ENCODE measurements at places on chromosomes 11 and 22. TPM values are rescaled to one million over a fixed set of nuclear protein-coding genes. Genes with fewer than 3 reads are reported as not detected.

DNA sequence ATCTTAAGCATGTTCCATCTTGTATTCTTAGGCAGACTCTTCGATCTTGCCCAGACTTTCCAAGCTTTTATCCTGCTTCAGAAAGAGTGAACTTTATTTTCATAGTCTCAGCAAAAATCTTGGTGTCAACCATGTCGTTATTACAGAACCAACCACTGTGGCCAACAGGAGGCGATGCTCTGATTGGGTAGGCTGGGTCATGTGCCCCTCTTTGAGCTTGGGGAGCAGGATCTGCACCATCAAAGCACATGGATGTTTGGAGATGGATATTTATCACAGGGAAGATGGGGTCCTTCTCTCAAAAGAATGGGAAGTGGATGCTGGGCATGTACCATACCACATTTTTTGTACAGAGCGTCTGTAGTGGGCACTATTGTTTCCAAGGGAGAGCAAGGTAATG, 197.4 kb downstream of the MYO18B start:
- H3K27ac ChIP-seq, result no peak overlapping the region
- H3K36me3 ChIP-seq, result no peaks in the 10 kb centered on the region
- H3K4me1 ChIP-seq, result no peaks in the 10 kb centered on the region
- no peak overlapping the region for H3K4me3 ChIP-seq
- no peak for DNase-seq

DNA sequence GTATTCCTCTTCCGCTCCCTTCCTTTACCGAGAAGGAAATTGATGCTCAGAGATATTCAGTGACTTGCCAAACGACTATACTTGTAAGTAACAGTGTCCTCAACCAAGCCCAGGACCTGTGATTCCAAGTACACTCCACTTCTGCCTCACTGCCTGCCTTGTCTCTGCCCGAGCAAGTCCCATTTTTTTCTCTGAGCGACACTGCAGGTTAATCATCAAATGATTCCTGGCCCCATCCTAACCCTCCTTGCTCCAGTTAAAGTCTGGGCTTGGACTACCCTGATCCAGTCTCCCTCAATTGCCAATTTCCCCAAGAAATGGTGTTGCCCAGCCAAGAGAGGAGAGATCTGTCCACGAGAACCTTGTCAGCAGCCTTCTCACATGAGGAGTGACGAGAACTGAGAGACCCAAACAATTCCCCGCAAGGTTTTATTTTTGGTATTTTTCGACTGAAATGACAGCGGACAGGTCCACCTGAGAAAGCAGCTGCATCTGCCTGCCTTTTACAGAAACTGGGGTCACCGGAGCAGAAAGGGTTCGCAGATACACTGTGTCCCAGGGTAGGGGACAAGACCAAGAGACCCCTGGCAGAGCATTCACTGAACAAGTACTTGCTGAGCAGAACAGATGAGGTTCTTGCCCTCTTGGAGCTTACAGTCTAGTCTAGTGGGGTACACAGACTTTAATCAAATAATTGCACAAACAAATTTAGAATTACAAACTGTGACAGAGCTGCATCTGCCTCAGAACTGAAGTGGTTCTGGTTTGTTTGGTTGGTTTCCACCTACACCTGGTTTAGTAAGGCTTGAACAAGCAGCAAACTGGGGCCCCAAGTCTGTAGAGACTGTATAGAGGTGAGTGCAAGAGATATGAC, 11.4 kb downstream of the POU2AF1 start:
- peaks cover 6% of the 10 kb centered on the region for H3K4me1 ChIP-seq
- no peak overlapping the region for H3K4me3 ChIP-seq
- no peaks in the 10 kb centered on the region for H3K27me3 ChIP-seq
- no peaks in the 10 kb centered on the region for H3K36me3 ChIP-seq
- no peak overlapping the region for H3K27ac ChIP-seq

The GUCY1A2 gene
- total RNA-seq, result 9.1 TPM

The C11orf52 gene
- 5.9 TPM for total RNA-seq

DNA sequence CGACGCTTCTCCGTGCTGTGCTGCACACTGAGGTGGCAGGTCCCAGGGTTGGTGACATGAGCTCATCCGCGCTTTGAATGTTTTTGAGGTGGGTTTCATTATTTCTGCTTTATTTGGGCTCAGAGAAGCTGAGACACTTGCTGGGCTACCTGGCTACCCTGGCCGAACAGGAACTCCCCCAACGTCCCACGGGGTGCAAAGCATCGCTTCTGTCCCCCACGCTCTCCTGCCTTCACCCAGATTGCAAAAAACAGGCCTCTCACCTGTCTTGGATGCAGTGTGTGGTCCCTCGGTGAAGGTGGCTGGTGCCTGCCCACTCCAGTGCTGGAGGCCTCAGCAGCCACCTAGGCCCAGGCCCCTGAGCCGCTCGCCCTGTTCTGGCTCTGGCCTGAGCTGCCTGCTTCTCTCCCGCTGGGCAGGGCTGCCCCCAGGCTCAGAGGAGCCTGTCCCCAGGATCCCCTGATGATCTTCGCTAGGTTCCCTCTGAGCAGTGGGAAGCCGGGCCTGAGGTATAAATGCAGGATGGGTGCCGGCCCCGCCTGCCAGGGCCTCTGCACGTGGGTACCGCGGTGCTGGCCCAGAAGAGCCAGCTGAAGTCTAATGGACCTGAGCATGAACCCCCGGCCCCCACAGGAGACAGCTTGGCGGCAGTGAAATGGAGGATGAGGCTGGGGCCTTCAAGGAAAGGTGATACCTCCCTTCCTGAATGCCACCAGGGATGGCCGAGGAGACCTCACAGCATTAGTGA, 15.8 kb upstream of the MRGPRD start:
- no peak for DNase-seq
- H3K4me3 ChIP-seq, result no peak overlapping the region
- no peaks in the 10 kb centered on the region for H3K36me3 ChIP-seq

The CD3D gene
- total RNA-seq, result 3.2 TPM

GRCh38 chr11:127445476-127445875, 444.9 kb upstream of the KIRREL3 start:
- H3K4me1 ChIP-seq, result no peaks in the 10 kb centered on the region
- no peaks in the 10 kb centered on the region for H3K27me3 ChIP-seq
- H3K36me3 ChIP-seq, result no peaks in the 10 kb centered on the region
- no peak for DNase-seq
- no peak overlapping the region for H3K4me3 ChIP-seq

The THY1 gene
- total RNA-seq, result 24.3 TPM

- peak; percentile 67 for DNase-seq
- H3K4me1 ChIP-seq, result peaks cover 32% of the 10 kb centered on the region
- no peaks in the 10 kb centered on the region for H3K27me3 ChIP-seq
- H3K4me3 ChIP-seq, result no peak overlapping the region
- no peaks in the 10 kb centered on the region for H3K36me3 ChIP-seq
- peak overlapping the region; percentile 64 for H3K27ac ChIP-seq
Observed at GRCh38 chr22:20237480-20238440, 30.4 kb downstream of the RTN4R start.

GRCh38 chr11:107780136-107780535, 68.3 kb upstream of the SLN start:
- H3K4me3 ChIP-seq, result no peak overlapping the region
- H3K4me1 ChIP-seq, result no peaks in the 10 kb centered on the region
- no peaks in the 10 kb centered on the region for H3K27me3 ChIP-seq
- no peaks in the 10 kb centered on the region for H3K36me3 ChIP-seq
- no peak for DNase-seq
- no peak overlapping the region for H3K27ac ChIP-seq

The NFAM1 gene
- 1.8 TPM for total RNA-seq

GRCh38 chr22:46070215-46070802, 80.0 kb upstream of the PPARA start:
- no peak for DNase-seq
- no peaks in the 10 kb centered on the region for H3K27me3 ChIP-seq
- H3K27ac ChIP-seq, result peak overlapping the region; percentile 99

- H3K36me3 ChIP-seq, result no peaks in the 10 kb centered on the region
- no peak for DNase-seq
- no peak overlapping the region for H3K27ac ChIP-seq
- no peaks in the 10 kb centered on the region for H3K27me3 ChIP-seq
- H3K4me3 ChIP-seq, result no peak overlapping the region
- no peaks in the 10 kb centered on the region for H3K4me1 ChIP-seq
Observed at GRCh38 chr22:44424867-44425693, 73.0 kb downstream of the RTL6 start.

DNA sequence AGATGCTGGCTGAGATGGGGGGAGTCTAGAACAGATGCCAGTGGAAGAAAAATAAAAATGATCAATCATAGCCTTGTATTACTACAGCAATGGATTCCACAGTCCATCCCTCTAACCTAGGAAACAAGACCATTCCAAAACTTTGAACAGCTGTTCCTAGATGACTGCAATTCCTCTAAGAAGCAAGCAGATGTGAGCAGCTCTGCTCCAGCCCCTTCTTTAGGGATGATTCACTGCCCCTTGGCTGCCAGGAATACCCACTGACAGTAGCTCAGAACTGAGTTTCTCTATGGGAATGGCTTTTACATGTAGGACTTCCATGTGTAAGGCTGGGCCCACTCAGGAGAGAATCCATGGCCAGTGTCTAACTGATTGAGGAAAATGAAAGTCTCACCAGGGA, 943.9 kb downstream of the OPCML start:
- no peaks in the 10 kb centered on the region for H3K4me1 ChIP-seq
- H3K36me3 ChIP-seq, result no peaks in the 10 kb centered on the region
- H3K27me3 ChIP-seq, result no peaks in the 10 kb centered on the region
- no peak for DNase-seq
- no peak overlapping the region for H3K4me3 ChIP-seq

DNA sequence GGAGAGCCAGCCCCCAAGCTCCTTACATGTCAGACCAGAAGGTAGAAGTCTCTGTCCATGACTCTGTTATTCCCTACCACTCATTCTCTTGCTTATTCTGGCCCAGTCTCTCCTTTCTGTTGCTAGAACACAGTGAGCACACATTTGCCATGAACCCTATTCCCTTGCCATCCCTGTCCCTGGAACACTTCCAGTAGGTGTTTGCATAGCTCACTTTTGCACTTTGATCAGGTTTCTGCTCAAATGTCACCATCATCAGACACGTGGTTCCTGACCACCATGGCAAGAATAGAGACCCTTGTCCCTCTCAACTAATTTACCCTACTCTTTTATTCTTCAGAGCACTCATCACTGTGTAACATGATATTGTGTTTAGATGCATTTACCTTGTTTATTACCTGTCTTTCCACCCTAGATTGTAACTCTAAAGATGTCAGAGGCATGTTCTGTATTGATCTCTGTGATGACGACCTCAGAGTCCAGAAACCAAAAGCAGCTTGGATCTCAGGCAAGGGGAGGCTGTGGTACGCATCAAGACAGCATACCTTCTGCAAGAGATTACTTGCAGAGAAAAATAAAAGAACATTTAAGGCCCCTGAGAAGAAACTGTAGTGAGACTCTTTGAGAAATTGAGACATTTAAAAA, 606.4 kb downstream of the OPCML start:
- H3K27ac ChIP-seq, result no peak overlapping the region
- H3K27me3 ChIP-seq, result no peaks in the 10 kb centered on the region
- no peaks in the 10 kb centered on the region for H3K4me1 ChIP-seq
- no peaks in the 10 kb centered on the region for H3K36me3 ChIP-seq
- H3K4me3 ChIP-seq, result no peak overlapping the region

DNA sequence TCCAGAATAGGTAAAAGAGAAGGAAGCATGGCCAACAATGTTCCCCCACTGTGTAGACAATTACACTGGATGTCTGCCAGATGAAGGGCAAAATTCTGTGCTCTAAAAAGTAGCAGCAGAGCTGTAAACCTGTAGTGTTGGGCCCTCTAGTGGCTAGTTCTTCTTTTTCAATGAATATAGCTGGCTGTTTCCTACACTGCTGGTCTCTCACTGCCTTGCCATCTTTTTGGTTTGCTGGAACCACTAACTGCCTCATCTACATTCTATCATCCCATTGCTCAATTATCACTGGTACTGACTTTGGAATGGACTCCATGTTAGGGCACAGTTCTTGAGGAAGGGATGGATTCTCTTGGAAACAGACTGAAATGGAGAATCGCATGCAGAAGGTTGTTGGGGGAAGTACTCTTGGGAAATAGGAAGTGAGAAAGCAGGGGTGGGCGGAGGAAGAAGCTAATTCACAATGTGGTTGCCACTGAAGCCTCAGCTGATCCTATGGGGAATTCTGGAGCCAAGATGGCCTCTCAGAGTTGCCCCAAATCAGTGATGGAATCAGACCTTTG, 17.9 kb downstream of the KCNE3 start:
- no peak overlapping the region for H3K27ac ChIP-seq
- no peak overlapping the region for H3K4me3 ChIP-seq
- DNase-seq, result no peak
- peaks cover 3% of the 10 kb centered on the region for H3K4me1 ChIP-seq
- H3K36me3 ChIP-seq, result no peaks in the 10 kb centered on the region

DNA sequence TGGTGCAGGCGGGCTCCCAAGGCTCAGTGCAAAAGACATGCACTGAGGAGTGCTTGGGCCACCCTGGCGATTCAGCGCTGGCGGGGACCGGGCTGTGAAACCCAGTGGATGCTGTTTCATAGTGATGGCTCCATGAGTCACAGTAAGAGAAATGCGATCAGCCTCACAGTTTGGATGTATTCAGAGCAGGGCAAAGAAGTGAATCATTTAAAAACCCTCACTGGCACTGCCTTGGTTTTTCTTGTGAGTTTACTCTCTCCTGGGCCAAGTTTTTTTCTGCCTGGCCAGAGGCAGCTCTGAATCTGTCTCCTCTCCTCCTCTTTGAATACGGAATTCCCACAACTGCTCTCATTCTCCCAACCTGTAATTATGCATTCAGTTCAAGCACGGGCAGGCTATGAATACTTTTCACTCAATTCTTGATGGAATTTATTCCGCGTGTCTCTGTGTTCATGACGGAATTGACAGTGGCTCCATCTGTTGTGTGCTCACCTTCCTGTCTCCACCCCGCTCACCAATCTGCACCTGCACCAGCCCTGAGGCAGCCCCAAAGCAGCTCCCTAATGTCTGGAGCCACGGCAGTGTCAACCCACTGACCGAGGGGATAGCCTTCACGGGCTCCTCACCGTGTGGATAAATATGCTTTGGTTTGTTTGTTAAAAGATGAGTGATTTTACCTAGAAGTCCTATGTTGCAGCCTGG, 14.9 kb downstream of the ADAMTS8 start:
- H3K27me3 ChIP-seq, result no peaks in the 10 kb centered on the region
- H3K4me3 ChIP-seq, result no peak overlapping the region
- H3K27ac ChIP-seq, result no peak overlapping the region
- no peaks in the 10 kb centered on the region for H3K4me1 ChIP-seq
- DNase-seq, result no peak

The CRYBB2 gene
- total RNA-seq, result not detected

The OVOL1 gene
- not detected for total RNA-seq

DNA sequence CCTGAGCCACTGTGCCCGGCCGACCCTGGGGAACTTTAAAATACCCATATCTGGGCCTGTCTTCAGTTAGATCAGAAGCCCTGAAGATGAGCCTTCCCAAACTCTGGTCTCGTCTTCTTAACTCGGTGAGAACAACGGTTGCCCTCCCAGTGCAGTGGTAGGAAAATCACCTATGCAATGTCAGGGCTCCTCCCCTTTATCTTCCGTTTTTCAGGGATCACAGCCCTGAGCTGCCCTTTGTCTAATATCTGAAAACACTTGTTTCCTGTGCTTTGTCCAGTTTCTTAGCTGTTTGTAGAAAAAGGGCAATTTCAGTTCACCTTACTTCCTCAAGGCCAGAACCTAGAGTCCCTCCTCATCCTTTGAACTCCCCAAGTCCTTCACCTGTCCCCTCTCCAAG, 9.4 kb downstream of the DRAP1 start:
- H3K4me1 ChIP-seq, result no peaks in the 10 kb centered on the region
- no peaks in the 10 kb centered on the region for H3K36me3 ChIP-seq
- DNase-seq, result no peak
- H3K27me3 ChIP-seq, result no peaks in the 10 kb centered on the region

- H3K4me3 ChIP-seq, result no peak overlapping the region
- no peaks in the 10 kb centered on the region for H3K36me3 ChIP-seq
- no peak for DNase-seq
Observed at GRCh38 chr11:12236744-12237101, 126.3 kb downstream of the MICAL2 start.

The ARHGAP20 gene
- 2.4 TPM for total RNA-seq
